Dorsolateral prefrontal cortex (tissue), 122 donors: ENCODE measurements at places on chromosomes 5 and 9. TPM values are rescaled to one million over a fixed set of nuclear protein-coding genes. Genes with fewer than 3 reads are reported as not detected.

- no peak for DNase-seq
Observed at GRCh38 chr5:117657541-117657940, 1082.9 kb upstream of the SEMA6A start.

DNA sequence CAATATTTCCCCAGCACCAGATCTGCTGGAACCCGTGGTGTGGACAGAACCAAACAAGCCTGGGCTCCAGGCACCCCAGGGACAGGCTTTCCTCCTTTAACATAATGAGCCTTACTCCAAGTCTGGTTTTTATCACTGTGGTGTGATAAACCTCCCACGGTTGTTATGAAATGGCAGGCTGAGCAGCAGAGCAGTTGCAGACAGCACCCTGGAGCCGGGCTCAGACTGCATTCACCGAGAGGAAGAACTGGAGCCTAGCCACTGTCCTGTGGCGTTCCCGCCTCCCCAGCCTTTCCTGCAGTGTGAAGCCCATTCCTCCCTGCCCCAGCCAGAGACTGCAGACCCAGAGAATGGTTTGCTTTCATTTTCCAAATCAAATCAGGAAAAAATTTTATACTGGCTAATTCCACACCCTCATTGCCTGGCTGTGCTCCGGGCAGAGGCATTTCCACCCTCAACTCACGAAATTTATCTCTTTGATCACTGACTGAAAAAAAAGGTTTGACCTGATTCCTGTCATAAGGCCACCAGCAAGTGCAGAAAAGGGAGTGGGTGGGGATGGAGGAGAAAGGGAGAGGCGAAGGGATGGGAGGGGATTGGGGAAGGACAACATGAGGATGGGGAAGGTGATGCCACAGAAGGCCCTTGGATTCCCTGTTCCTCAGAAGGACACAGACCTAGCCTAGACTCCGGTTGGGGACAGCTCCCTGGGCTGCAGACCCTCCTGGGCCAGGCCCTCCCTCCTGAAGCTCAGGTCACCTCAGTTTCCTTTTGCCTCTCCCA, 18.9 kb downstream of the IPPK start:
- no peak for DNase-seq

GRCh38 chr9:2657427-2657826, 35.8 kb downstream of the VLDLR start:
- DNase-seq = no peak

BHMT2 gene
- total RNA-seq = 3.7 TPM

KIF2A gene
- 98.4 TPM for total RNA-seq

GRCh38 chr5:1800472-1801221, 560 bp upstream of the NDUFS6 start:
- no peak for DNase-seq
